CD8-positive, alpha-beta T cell (primary cell): ENCODE measurements at places on chromosomes 4 and X.

DNA sequence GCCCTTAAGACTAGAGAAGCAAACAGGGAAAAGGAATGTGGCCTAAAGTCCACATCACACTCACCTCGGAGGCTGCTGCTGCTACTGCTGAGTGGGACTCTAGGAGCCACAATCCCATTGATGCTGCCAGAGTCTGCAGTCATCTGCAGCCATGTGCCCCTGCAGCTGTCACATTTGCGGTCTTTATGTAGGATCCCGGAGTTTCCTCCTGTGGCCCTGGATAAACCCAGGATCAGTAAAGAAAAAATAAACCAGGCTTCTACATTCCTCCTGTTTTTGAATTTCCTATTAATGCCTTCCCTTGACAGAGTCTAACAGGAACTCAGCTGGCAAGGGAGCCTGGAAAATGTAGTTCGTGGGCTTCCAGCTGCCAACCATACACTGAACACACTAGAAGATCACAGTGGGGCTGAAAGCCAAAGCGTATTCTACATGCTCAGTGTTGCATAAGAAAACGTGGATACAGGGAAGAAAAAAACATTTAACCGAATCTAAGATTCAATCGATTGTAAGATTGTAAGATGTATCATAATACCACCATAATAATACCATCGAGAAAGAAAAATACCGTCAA lies 10.3 kb upstream of the PHEX start:
- DNase-seq = no peak

DNA sequence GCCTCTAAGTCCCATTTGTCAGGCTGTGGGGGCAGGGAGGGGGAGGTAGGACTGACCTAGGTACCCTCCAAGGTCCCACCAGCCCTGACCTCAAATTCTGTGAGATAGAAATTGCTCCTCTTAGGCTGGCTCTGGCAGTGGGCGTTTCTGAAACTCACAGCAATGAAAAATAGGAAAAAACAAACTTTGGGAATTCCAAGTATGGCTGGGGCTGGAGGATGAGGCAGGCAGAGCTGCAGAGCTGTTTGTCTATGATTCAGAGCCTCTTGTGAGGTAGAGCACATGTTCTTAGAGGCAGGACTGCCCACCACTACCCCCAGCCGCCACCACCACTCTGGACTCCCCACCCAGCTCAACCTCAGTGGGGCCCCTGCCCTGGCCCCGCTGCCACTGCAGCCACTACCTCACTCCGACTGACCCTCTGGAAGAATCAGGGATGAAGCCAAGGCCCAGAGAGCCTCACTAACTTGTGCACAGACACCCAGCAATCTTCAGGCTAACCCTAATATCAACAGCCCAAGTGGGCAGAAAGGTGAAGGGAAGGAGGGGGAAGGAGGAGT lies 98.2 kb downstream of the PJA1 start:
- peak; percentile 29 for DNase-seq

DNA sequence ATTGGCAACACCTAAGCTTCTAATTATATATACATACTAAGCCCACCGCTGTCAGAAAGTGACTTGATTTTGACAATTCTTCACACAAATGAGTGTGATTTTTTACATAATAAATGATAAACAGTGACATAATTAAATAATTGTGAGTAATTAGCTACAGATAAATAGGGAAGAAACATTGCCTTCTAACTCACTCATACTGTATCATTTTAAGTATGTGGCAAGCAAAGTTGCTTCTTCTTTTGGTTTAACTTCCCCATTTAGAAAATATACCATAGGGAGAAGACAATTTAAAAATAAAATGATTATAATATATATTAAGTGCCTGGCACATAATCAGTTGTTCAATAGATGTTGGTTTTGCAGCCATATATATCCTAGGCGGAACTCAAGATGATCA lies 644.2 kb downstream of the FSTL5 start:
- DNase-seq = no peak

DNA sequence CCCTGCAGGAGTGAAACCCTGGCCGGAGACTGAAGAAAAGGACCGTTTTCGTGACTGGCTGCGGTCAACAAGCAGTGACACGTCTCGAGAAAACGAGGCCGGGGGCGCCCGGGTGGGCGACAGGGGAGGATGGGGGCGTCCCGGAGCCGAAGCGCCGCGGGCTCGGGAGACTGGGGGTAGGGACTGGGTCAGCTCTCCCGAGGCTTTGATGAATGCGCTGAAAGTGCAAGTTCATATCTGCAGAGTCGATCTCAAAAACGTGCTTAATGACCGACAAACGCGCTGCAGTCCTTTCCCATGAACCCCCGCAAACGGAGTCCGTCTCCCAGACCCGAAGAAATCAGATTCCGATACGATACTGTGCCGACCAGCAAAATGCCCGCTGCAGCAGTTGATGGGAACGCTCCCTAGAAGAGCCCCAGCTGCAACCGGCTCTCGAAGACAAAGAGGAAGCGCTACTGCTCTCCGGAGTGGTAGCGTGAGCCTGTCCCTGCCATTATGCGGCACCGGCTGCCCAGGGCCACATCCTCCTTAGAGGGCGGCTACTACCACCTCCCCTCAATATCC lies 806 bp upstream of the CD99L2 start:
- DNase-seq = peak; percentile 20

DNA sequence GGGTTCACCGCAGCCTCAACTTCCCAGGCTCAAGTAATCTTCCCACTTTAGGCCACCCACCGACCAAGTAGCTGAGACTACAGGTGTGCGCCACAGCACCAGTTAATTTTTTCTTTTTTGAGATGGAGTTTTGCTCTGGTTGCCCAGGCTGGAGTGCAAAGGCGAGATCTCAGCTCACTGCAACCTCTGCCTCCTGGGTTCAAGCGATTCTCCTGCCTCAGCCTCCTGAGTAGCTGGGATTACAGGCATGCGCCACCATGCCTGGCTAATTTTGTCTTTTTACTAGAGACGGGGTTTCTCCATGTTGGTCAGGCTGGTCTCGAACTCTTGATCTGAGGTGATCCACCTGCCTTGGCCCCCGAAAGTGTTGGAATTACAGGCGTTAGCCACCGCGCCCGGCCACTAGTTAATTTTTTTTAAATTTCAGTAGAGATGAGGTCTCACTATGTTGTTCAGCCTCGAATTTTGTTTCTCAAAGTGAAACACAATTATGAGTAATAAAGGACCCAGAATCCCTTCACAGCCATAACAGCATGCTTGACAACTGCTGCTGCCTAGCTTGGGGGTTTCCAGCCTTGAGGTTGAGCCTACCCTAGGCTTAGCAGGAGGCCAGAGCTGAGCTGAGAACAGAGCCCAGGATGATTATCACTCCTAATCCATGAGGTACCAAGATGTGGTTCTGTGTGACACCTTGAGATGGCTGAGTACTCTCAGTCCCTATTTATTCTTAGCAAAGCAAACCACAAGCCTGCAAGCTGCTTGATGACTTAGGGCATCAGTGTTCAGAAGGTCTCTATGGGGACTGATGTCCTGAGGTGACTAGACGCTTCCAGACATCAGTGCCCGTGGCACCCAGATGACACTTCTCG lies 41.6 kb upstream of the NKRF start:
- no peak for DNase-seq

DNA sequence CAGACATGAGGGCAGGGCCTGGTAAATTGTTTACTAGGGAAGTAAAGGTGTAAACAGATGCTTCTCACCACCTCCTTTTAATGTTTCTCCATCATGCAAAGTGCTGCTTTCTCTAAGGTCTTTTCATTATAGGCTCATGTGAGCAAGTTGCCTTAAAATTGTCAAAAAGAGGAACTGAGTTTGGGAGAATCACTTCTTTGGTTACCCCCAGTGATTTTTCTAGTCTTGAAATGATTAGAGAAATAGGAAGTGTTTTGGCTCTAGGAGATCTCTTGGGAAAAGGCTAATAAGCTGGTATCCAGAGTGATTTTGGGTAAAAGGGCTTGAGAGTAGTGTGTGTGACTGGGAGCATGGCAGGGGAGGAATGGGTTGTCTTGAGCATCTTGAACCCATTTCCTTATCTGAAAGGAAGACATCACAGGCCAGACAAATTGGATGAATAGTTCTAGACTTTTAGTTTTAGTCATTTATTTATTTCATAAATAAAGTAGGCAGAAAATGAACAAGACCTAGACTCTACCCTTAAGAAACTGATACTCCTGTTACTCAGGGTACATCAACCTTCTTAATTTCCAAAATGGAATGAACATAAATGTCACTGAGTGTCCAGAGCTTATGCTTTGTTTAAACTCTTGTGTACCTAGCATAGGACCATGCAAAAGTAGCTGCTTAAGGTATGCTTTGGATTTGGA lies 14.2 kb downstream of the GRPR start:
- no peak for DNase-seq

GRCh38 chrX:151396042-151396824 lies 773 bp upstream of the VMA21 start:
- DNase-seq = peak; percentile 40

DNA sequence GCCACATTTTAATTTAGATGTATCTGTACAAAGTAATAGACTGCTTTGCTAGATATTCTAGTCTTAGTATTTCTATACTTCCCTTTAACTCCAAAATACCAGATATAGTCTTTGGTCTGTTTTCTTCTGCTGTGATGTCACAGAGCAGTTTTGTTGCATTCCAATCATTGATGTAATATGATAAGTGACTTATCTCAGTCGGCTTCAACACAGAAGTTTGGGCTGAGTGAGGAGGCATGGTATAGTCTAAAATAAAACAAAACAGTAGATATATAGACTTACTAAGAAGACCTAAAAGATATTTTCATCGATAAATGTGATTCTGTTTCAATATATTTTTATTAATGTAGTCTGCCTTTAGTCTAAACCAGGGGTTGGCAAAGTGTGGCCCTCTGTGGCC lies 169.9 kb downstream of the DCK start:
- DNase-seq = no peak
